ENCODE measurements at places on chromosomes 2 and 18.

DNA sequence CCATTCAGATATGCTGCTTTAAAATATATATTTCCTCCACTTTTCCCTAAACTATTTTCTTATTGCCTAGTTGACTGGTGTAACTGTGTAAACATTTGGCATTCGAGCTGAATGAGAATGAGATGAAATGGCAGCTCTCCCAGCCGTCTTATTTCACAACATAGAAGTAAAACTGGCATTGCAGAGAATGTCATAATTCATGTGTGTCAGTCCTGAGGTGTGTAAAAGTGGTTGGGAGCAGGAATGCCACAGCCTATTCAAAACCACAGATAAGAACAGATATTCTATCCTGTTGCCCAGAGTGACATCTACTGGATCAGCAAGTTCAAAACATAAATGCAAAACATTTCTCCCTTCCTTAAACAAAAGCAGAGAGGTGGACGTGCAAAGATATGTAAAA is 565.5 kb upstream of the CHAC2 start:
- peak; percentile 63 for DNase-seq

- DNase-seq = no peak
Measured at GRCh38 chr2:71685073-71685848, 231.9 kb downstream of the DYSF start.

DNA sequence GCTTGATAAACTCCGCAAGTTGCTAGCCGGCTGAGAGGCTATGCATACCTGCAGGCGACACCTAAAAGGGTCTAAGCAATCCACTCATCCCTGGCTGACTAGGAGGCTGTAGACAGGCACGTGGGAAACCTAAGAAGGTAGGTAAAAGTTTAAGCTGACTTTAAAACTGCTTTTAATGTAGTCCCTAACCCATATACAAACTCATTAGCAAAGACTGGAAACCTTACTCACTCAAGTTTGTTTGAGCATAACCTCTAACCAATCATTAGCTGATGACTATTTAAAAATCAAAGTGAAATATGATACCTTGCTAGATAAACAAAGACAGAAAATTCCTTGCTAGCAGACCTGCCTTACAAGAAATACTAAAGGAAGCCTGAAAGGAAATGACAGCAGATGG is 106.4 kb downstream of the EXOC6B start:
- DNase-seq = no peak

- no peak for DNase-seq
Measured at GRCh38 chr18:10252494-10252893, 201.9 kb upstream of the APCDD1 start.

- no peak for DNase-seq
Measured at GRCh38 chr2:81412681-81413080, 1108.1 kb upstream of the LRRTM1 start.

DNA sequence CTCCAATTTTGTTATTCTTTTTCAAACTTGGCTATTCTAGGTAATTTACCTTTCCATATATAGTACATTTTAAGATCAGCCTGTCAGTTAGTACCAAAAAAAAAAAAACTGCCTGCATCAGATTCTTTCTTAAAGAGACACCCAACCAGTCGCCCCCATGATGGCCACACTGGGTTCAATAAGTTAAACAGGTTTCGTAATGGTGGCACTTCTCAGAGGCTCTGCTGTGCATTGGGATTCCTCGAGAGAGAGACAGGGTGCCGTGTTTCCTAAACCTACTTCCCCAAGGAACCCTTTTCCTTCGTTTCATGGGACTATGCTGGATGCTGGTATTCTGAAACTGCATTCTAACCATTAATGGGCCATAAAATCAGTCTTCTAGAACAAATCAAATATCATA is 37.4 kb downstream of the MYO7B start:
- DNase-seq = no peak

DNA sequence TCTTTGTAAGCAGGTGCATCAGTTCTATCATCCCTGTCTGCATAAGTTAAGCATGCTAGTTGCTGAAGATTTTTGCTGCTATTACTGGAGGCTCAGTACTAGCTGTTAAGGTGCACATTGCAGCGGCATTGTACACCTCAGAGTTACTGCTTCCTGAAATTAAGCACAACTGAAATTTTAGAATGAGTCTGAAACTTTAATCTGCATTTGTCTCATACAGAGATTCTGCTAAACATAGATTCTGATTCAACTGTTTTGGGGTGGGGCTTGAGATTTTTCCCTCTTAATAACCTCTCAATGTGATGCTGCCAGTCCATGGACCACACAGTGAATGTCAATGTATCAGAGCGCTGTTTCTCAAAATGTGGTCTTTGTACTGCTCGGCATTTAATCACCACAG is 585.7 kb upstream of the GCFC2 start:
- DNase-seq = no peak

Measured in stromal cell of bone marrow (primary cell).